Kidney (tissue), 22 donors: ENCODE measurements at places on chromosomes 16 and 17. TPM values are rescaled to one million over a fixed set of nuclear protein-coding genes. Genes with fewer than 3 reads are reported as not detected.

KRTAP9-4 gene
- total RNA-seq = not detected

MIEF2 gene
- 25.3 TPM for total RNA-seq

BTBD17 gene
- not detected for total RNA-seq

MCRIP1 gene
- 88.3 TPM for total RNA-seq

PDILT gene
- not detected for total RNA-seq

KRTAP9-8 gene
- not detected for total RNA-seq

ZFP3 gene
- total RNA-seq = 10.0 TPM

CACNA1G gene
- 0.06 TPM for total RNA-seq

CLEC18B gene
- 5.3 TPM for total RNA-seq

FOXN1 gene
- total RNA-seq = not detected

MCRIP2 gene
- 36.9 TPM for total RNA-seq

PYY gene
- total RNA-seq = not detected

ANKFN1 gene
- 0.19 TPM for total RNA-seq

DNAAF8 gene
- total RNA-seq = 1.8 TPM

ITGB4 gene
- 149 TPM for total RNA-seq

CLEC19A gene
- not detected for total RNA-seq

FOXC2 gene
- total RNA-seq = 6.3 TPM

OSGIN1 gene
- total RNA-seq = 6.3 TPM

HAS3 gene
- 2.1 TPM for total RNA-seq

WDR81 gene
- 28.5 TPM for total RNA-seq

CLEC10A gene
- 16.1 TPM for total RNA-seq

ZMYND15 gene
- total RNA-seq = 5.1 TPM
